ENCODE measurements at places on chromosomes 4 and X.

GRCh38 chr4:56804551-56804950, 16.9 kb downstream of the SPINK2 start:
- peak; percentile 77 for DNase-seq

- no peak for DNase-seq
Measured at GRCh38 chrX:21930986-21931385, 9.5 kb upstream of the SMS start.

DNA sequence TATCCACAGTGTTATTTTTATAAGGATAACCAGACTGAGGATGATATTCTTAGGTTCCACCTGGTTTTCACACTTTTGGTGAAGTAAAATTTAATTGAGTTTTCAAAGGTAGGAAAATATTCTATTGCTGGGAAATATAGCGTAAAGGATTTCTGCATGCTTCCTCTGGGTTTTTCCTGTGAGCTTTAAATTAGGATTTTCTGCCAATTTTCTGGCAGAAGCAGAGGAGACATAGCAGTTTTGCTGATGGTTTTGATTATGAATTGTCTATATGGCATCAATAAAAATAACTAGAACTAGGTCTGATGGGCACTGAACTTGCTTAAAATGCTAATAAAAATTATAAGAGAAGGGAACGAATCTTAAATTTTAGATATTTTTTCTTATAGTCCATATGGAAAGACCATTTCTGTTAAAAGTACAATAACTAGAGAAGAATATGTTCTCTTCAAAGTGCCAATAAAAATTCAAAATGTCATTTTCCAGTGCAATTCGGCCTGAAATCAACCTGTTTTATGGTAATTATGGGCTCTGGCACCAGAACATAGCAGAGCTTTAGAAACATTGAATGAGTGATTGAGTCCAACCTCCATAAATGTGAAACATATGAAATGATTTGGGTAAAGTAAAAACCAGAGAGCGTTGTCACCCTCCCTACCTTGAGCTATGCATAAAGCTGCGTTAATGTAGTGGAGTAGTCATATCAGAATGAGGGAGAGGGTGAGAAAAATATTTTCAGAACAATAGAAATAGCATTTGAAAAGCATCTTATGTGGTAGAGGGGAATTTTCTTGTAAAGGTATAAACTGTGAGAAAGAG, 279.7 kb downstream of the SPRY1 start:
- no peak for DNase-seq

- no peak for DNase-seq
Measured at GRCh38 chr4:114466299-114466698, 132.3 kb upstream of the UGT8 start.

- no peak for DNase-seq
Measured at GRCh38 chr4:153780876-153781275, 8.0 kb downstream of the SFRP2 start.

DNA sequence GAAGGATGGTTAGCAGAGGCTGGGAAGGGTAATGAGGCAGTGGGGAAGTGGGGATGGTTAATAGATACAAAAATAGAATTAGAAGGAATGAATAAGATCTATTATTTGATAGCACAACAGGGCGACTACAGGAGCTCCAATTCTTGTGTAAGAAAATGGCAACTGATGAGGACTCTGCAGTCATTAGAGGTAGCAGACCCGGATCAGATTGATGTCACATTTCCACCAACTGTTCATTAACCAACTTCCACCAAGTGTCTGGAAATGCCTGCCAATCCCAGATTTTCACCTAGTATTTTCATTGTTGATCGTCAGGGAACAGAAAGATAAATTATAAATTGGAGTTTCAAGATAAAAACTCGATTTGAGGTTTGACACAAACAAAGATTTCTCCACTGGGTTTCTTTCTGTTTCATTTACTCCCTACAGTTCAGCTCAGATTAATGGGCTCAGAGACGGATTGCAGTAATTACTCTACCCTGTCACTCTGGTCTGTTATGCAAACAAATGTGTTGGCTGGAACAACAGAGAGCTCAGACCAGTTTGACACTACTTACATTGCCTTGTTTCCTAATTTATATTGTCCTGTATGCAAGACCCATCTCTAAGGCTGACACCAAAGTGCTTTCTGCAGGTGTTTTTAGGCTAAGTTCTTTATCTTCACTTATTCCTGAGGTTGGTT, 909.2 kb upstream of the PRKX start:
- DNase-seq, result no peak

- DNase-seq, result peak; percentile 68
Measured at GRCh38 chr4:158172261-158173258, at the start of gene GASK1B. TSS of gene GASK1B (minus strand) at chr4:158173025. CDS start at chr4:158171375, 1,650 bp downstream.

- peak; percentile 80 for DNase-seq
Measured at GRCh38 chrX:110002300-110003166, at the start of gene TMEM164. TSS of gene TMEM164 (plus strand) at chrX:110003114. CDS start at chrX:110003775, 661 bp downstream.

DNA sequence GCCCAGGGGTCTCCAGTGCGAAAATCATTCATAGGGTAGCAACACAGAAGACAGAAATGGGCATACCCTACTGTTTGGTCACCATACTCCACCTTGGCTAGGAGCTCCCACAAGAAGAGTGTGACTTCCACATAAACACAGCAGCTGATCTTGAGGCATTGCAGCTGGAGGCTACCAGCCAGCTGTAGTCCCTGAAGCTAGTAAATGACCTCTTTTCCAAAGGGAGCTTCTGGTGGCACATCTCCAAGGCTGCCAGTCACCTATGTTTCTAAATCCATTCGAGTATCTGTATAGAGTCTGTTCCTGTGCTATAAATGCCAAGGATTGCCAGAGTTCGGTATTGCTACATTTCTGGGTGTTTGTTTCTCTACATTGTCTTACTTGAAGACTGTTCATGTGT, 21.3 kb upstream of the PNPLA4 start:
- no peak for DNase-seq

DNA sequence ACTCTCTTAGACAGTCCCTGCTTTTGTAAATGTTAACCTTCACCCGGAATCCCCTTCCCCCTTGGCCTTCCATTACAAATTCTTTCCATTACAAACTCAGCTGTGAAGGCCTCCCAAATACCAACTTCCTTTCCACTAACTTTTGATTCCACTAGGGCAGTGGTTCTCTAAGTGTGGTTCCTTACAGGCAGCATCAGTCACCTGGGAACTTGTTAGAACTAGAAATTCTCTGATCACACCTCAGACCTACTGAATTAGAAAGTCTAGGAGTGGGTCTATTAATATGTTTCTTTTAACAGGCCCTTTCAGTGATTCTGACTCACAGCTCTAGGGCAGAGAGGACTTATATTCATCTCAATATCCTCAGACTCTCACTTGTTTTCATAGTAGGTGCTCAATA, 19.0 kb upstream of the MRPL1 start:
- DNase-seq, result no peak

DNA sequence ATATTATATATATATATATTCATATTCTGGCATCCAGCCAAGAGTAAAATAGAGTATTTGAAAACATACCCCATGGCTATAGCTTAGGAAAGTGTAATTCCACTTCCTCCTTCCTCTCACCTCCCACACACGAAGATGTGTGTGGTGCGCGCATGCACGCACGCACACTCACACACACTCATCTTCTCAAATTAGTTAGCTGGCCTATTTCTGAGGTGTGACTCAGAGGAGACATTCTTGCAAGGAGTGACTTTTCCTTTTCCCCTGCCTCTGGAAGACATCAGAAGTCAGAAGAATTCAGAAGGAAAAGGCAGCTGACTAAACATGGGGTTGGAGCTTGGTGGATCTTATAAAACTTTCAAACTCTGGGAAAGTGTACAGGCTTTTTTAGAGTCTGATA, 8.8 kb downstream of the ENPEP start:
- peak; percentile 97 for DNase-seq

GRCh38 chr4:17165286-17165685, 266.8 kb upstream of the LDB2 start:
- DNase-seq, result peak; percentile 63

DNA sequence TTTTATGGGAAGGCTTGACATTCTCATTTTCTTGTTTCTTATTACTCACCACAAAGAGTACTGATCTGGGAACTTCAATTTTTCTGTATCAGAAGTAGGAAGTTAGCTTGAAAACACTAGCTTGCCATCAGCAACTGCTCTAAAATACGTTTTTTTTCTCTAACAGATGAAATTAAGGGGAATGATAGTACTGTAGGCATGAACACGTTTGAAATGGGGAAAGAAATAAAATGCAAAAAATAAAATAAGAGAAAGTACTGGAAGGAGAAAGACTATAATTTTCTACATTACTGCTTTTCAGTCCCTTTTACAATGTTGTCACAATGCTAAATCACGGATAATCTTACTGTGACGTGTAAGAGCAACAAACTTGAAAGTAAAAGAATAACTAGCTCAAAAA, 1.5 kb downstream of the RADX start:
- DNase-seq, result no peak

DNA sequence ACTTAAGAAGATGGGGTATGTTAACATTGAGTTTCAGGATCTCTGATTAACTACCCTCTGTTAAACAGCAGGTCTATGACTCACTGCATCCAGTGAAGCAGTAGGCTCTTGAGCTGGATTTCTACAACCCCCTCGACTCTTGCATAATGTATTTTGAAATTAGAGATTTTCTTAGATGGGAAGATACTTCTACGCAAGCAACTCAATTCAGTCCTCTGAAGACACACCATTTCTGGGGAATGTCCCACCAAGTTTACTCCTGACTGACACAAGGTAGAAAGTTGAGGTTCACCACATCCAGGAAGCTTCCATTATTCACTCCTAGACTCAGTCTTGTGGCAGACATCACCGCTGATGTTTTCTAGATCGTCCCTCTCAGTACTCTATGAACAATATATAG, 12.9 kb downstream of the PALLD start:
- peak; percentile 68 for DNase-seq

- no peak for DNase-seq
Measured at GRCh38 chr4:103692615-103693014, 27.2 kb downstream of the TACR3 start.

DNA sequence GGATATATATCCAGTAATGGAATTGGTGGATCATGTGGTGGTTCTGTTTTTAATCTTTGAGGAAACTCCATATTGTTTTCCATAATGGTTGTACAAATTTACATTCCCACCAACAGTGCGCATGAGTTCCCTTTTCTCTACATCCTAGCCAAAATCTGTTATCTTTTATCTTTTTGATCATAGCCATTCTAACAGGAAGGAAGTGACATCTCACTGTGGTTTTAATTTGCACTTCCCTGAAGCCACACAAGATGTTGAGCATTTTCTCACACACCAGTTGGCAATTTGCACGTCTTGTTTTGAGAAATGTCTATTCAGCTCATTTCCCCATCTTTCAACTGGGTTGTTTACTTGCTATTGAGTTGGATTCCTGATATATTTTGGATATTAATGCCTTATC, 194.9 kb downstream of the CBLL2 start:
- DNase-seq, result no peak

DNA sequence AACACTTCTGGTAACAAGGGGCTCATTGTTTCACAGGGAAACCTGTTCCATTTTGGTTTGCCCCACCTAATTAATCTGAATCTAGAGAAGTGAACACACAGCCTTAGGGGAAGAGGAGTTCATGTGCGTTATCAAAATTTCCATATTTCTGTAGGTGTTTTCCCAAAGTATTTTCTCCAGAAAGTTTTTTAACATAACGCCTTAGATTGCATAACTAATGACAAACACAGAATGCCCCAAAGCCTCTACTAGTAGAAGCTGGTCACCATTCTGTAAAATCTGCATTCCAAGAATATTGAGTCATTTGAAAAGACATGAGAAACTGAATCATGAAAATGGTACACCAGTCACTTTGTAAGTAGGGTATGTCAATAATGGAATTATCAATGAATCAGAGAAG, 41.1 kb downstream of the IL13RA2 start:
- peak; percentile 51 for DNase-seq

DNA sequence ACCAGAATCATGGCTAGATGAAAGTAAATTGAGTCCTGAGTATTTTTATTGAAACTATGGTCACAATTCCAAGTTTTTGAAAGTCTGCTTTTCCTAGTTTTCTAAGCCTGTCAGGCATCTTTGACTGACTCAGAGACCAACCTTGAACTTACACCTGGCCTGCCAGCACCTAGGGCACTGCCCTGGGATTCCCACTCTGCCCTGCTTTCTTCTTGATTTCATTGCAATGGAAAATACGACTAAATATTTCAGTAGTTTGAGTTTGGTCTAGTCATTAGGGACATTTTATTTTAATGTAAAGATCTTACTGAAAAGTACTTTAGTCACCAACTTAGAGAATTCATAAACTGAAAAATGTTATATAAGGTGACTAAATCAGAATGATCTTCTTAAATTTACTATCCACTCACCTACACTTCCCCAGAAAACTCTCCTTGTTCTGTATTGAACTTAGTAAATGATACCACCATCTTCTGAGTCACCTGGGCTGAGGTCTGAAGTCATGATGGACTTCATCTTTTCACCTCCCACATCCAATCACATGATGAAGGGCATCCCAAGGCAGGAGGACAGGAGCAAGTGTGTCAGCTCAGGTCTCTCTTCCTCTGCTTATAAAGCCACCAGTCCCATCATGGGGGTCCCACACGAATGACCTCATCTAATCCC, 11.6 kb upstream of the PYURF start:
- no peak for DNase-seq

- DNase-seq, result no peak
Measured at GRCh38 chr4:164935363-164935762, 42.1 kb downstream of the TRIM61 start.

GRCh38 chr4:158996669-158997074, 106.2 kb upstream of the RAPGEF2 start:
- peak; percentile 98 for DNase-seq

GRCh38 chr4:101807351-101807750, 16.8 kb downstream of the BANK1 start:
- DNase-seq, result no peak

Measured in fibroblast of skin of right biceps (primary cell).